HS-27A (cell line): ENCODE measurements at places on chromosomes 2 and 18.

DNA sequence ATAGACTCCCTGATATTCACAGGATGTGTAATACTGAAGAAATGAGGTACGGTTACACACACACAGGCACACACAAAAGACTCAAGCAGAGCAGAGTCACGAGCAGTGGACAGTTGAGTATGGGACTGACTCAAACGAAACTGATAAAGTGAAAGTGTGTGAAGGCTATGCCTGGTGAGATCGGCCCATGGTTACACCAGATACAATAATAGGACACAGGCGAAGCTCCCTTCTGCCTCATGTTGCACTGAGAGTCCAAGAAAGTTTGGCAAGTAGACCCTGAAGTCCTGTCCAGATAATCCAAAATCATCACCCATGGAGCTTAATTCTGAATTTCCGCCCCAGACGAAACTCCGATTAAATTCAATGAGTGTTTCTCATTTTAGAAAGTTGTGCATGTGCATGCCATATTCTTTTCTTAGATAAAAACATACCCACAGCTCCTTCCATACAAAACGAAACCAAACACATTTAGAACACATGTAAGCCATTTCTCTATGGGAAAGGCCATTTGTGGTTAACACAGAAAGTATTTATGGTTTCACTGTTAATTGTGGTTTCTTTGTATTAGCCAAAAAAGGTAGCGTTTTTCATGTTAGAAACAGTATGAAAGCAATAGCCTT is 567.6 kb downstream of the PLCL1 start:
- DNase-seq: no peak

DNA sequence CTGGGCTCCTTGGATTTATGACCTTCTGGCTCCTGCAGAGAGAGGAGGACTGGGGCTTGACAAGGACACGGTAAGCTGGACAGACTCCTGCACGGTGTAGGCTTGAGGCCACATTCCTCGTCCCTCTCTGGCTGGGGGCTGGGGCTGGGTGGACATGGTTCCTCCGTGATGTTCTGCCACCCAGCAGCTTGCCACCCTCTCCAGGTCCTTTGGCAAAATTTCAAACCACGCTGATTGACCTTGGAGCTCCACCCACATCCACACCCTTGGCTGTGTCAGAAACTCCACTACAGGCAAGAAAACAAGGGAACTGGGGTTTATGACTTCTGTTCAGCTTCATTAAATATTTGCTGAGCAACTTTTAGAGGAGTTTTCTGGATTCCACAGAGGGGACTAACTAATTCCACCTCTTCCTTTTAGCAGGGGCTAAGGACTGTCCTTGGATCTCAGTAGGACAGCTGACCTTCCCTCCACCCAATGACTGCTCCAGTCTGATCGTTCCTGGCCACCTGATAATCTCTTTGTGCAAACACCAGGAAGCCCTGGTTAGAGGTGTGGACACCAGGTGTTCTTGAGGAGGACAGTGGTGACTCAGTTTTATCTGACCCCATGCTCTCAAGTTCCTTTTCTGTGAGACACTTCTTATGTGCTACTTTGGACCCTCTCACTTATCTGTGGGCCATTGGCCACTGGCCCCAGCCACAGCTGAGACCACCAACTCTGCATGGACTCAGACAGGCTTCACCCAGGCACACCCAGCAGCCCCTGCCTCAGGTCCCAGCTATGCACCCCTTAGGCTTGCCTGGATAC is 29.3 kb downstream of the GPR55 start:
- DNase-seq: no peak

- DNase-seq: no peak
Observed at GRCh38 chr2:75246441-75247167, 47.3 kb upstream of the TACR1 start.

- DNase-seq: no peak
Observed at GRCh38 chr2:155266583-155266982, 568.1 kb downstream of the KCNJ3 start.

DNA sequence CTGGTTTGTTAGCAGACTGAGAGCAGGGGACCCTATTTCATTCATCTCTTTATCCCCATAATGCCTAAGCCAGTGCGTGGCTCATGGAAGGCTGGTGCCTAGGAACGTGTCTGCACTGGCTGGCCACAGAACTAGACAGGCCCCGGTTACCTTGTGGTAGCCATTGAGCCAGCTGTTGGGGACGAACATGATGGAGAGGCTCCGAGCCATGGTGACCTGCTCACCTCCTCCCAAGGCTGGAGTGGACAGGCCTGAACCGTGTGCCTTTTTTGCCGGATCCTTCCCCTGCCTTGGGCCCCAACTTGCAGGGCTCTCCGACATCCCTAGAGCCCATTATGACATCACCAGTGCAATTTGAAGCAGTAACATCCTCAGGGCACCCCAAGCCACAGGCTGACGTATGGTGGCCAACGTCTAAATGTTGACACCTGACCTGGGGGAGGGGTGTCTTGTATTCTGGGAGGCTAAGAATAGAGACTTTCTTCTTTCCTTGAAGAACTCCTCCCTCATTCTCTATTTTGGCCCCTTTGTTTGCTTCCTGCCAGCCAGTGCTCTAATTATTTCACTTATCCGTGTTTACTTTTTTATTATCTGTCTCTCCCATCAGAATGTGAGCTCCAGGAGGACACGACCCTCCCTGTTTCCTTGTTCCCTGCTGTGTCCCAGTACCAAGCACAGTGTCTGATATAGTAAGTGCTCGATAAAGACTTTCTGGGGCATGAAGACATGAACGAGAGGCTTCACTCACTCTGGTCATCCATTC is 12.2 kb upstream of the DNPEP start:
- DNase-seq: no peak

DNA sequence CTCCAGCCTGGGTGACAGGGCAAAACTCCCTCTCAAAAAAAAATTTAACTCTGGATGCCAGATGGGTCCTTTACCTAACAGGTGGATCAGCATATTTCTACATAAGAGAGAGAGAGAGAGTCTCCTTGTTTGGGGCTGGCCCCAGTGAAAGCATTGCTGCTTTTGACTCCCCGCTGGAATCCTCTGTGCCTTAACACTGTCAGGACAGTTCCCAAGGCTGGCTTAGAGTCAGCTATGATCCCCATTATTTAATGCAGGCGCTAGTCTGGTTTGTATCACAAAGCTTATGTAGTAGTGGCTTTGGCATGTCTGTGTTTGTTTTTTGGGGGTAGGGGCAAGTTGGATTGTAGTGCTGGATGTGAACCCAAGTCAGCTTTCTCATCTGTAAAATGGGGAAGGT is 9.4 kb downstream of the INPP4A start:
- DNase-seq: no peak

DNA sequence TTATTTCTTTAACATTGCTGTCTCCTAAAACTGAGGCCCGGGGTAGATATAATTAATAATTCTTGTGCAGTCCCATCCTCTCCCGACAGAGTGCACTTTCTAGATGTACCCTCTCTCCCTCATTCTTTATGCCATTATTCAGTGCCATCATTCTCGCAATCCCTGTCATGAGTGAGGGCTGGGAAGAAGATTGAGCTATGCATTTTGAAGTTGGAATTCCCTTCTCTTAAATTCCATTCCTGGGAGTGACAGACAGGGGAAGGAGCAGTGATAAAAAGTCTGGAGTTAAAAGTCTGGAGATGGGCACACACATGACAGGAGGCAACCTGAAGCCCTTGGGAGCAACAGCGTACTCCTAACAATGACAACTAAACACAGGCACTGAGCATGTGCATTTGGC is 2.6 kb upstream of the KCNE4 start:
- no peak for DNase-seq

DNA sequence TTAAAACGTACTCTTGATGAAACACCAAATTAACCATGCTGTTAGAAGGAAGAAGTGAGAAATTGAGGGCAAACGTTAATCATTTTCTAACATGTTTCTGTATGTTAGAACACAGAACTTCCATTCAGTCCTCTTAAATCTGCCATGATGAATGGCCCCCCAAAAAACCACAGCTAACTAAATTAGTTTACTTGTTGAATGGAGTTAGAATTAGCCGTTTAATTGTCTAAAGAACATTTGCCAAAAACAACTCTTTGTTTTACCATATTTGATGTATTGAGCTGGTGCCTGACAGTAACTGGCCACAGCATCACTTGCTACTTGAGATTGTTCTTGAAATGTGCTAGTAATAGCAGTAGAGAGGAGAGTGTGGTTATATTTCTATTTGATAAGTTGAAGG is 12.7 kb downstream of the CCNYL1 start:
- no peak for DNase-seq

DNA sequence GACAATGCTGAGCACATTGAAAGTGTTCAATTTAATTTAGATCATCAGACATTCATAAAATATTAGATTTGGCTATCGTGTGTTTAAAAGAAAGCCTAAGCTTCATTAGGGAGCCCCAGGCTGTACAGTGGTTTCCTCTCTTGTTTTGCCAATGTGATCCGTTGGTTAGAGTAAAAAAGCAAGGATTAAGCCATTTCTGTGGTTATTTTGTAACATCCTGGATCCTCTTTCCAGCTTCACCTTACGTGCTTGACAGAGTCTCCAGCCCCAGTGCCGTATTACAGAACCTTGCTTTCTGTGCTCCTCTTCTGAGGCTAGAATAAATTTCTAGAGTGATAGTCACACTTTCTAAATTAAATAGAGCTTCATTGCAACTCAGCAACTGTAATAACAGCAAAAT is 289.3 kb upstream of the LINC00305 start:
- no peak for DNase-seq

DNA sequence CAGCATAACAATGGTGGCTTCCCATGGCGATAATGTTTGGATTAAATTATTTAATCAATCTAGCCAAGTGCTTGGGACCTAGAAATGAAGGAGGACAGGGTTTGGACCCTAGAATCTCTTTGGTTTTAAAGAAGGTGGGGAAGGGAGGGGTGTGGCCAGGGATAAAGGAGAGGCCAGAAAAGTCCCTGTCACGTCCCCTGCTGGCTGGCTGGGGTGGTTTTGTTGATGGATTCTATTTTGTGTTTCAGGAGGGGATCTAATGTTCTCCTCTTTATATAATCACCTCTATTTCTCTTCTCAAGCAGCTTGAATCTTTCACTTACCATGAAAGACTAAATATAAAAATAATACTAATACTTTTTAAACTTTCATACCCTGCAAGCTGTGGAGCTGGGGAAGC is 52.6 kb upstream of the GALR1 start:
- DNase-seq: no peak

DNA sequence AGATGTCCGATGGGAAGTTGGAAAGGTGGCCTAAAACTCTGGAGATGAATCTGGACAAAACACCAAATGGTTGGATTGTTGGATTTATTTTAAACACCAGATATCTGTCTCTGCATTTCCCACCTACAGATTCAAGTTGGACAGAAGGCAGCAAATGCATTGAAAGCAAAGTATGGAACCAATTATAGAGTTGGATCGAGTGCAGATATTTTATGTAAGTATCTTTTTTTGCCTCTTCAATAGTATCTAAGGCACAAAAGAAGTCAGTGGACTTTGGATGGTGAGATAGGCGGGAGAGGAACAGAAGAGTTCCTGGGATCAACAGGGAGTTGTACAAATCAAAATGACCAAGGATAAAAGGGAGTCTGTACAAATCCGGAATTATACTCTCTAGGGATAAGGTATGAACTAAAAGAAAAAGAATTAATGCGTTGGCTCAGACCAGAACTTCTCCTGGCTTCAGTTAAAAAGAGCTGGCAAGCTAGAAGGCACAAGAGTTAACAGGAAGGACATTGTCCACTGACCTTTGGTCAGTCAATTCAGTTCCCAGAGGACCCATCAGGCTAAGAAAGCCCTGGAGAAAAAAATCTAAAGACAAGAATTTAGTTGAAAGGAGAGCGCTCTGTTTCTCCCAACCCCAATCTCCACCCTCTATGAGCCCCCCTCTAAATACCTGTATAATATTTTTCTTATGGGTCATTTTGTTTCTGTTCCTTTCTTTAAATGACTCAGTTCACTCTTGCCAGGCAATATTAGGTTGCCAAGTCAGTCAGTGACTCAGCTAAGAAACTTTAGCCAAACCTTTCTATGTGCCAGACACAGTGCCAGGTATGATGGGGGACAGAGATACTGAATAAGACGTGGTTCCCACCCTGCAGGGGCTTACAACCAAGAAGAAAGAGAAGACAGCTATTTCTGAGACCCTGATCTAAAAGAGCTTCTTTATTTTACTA is 29.1 kb downstream of the CPO start:
- no peak for DNase-seq

DNA sequence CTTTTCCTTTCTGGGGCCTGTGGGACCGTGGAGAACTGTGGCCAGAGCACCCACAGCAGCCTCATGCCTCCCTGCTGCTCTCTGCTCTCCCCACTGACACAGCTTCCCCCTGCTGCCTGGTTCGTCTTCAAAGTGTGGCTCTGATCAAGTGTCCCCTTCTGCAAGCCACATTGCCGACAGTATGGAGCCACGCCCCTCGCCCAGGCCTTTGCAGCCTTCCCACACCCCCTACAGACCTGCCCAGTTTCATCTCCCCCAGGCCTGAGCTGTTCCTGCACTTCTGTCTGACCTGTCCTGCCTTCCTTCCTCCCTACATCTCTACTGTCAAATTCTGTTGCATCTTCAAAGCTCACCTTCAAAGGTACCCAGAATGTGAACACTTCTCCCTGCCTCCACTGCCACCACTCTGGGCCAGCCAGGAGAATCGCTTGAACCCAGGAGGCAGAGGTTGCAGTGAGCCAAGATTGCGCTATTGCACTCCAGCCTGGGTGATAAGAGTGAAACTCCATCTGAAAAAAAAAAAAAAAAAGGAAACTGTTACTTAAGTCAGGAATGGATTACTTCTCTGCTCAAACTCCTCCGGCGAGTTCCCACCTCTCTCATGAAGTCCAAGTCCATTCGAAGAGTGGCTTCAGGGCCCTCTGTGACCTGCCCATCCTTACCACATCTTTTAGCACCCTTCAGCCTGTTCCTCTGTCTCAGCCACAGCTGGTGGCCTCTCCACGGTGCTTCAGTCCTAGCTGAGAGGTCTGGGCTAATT is 29.0 kb upstream of the CATIP start:
- DNase-seq: no peak

GRCh38 chr2:197089655-197090054 is 163.1 kb upstream of the PGAP1 start:
- no peak for DNase-seq

- no peak for DNase-seq
Observed at GRCh38 chr18:80148326-80149199, 39.5 kb downstream of the ADNP2 start.

GRCh38 chr2:70690846-70691245 is 77.2 kb downstream of the ADD2 start:
- no peak for DNase-seq

- DNase-seq: no peak
Observed at GRCh38 chr2:37389989-37390765, 45.7 kb downstream of the QPCT start.

GRCh38 chr2:66698576-66699239 is 263.8 kb downstream of the MEIS1 start:
- no peak for DNase-seq

- no peak for DNase-seq
Observed at GRCh38 chr2:111627256-111627655, 256.7 kb downstream of the ANAPC1 start.
